ENCODE measurements at places on chromosomes 12 and 14. TPM values are rescaled to one million over a fixed set of nuclear protein-coding genes. Genes with fewer than 3 reads are reported as not detected.

GRCh38 chr14:101810897-101811621, 49.5 kb downstream of the PPP2R5C start:
- no peak for DNase-seq

DNA sequence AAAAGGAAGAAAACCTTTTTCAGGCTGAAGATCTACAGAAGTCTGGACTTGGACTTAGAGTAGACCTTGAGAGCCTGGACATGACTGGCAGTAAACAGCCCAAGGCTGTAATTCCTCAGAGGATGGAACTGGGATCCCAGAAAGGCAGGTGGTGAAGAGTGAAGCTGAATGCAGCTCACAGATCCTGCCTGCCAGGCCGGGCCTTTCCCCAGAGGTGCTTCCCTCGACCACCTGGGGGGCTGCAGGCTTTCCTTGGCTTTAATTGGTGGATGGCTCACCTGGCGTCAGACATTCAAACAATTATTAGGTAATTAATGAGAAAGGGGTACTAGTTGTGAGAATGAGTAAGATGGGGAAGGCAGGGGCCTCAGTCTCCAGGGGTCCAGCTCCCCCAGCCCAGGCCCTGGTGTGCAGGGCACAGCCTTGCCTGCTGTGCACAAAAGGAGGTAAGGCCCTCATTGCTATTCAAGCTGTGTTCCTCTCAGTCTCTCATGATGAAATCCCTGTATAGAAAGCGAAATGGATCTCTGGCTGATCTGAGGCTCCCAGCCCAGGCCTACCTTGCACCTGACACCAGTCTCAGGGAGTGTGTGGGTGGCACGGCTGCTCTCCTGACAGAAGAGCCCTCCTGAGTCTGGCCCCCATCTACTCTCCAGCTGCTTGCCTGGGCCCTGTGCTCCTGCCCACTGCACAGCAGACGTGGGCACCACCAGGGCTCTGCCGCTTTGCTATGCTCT, 63.0 kb upstream of the TCL1A start:
- DNase-seq: no peak

GRCh38 chr14:21322716-21323115, 42.8 kb downstream of the RPGRIP1 start:
- DNase-seq: no peak

DNA sequence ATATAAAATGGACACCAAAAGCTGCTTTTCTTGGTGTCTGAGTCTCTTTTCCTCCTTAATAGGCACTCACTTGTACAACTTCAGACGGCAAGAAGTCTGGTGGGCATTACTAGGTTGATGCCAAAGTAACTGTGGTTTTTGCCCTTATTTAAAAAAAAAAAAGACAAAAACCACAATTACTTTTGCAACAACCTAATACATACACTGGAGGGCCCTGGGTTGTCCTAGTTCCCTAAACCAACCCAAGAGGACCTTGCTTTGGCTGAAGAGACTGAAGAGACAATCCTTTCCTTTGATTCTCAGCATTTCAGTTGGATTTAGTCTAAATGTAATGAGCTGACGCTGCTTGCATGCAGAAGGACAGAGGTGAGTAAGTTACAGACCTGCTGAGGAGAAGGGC, 16.2 kb upstream of the PLEKHG3 start:
- no peak for DNase-seq

DNA sequence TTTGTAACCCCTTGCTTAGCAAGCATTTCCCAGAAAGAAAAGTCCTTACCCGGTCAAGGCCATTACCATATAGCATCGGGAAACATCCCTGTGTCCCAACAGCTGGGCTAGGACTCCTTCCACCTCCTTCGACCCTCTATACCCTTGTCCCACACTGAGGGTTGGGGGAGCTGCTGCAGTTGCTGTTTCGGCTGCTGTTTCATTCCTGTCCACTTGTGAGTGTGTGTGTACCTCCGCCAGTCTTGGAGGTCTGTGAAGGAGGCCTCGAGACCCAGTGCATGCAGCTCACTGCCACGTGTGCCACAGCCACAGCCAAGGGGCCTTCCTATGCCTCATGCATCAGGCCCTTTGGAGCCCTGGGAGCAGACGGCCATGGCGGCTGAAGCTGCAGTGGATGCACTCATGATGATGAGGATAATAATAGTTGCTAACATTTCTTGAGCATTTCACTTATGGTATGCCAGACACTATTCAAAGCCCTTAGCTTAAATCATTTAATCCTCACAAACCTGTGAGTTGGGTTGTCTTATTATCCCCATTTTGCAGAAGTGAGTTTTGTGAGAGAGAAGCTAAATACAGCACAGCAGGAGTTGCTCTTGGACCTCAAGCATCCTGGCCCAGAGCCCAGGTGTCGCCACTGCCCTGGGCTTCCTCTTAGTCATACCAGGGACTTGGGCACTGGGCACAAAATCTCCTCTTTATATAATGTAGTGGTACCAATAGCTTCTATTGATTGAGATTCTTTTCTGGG, 156.5 kb downstream of the PRKCH start:
- DNase-seq: no peak

DNA sequence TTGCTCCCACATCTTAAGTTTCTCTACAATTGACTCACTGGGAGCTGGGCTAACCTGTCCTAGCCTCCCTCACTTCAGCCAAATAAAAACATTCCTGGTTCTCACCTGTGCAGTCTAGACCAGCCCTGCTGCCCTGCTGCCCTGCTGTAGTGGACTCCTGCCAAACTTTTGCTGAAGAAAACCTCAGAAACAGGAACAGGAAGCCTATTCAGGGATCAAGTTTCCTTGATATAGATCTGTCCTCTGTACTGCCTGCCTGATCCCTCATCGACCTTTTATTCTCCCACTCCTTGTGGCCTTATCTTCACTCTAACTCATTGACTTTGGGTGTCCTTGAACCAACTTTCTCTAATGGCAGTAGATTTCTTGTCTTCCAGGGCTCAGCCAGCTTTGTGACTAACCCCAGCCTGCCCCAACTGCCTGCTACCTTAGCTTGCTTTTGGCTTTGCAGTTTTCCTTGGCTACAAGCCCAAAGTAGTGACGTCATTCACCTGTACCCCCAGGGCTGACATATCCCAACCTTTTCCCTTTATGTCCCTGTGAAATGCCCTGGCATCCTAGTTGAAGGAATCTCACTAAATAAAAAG, 234.8 kb downstream of the DUSP6 start:
- no peak for DNase-seq

- DNase-seq: no peak
Observed at GRCh38 chr14:41642367-41642766, 35.7 kb downstream of the LRFN5 start.

The CS gene
- total RNA-seq: 79.9 TPM

DNA sequence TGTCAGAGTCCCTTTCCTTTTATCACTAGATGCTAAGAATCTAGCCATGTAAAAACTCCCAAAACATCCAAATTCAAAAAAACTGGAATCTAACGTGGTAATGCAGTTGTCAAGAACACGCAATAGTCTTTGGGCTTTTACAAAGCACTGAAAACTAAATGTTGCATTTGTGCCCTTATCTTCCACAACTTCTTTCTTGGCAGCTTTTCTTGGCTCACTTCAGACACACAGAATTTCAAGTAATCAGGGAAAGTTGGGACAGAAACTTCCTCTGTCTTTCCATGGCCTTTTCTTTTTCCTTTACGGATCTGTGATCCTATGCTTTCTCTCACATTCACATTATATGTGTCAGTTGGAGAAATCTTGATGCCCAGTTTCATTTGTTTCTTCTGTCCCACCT, 136.0 kb downstream of the CRADD start:
- DNase-seq: no peak

The TOMM20L gene
- total RNA-seq: not detected

The USP44 gene
- not detected for total RNA-seq
